ENCODE measurements at places on chromosomes 12 and 14.

DNA sequence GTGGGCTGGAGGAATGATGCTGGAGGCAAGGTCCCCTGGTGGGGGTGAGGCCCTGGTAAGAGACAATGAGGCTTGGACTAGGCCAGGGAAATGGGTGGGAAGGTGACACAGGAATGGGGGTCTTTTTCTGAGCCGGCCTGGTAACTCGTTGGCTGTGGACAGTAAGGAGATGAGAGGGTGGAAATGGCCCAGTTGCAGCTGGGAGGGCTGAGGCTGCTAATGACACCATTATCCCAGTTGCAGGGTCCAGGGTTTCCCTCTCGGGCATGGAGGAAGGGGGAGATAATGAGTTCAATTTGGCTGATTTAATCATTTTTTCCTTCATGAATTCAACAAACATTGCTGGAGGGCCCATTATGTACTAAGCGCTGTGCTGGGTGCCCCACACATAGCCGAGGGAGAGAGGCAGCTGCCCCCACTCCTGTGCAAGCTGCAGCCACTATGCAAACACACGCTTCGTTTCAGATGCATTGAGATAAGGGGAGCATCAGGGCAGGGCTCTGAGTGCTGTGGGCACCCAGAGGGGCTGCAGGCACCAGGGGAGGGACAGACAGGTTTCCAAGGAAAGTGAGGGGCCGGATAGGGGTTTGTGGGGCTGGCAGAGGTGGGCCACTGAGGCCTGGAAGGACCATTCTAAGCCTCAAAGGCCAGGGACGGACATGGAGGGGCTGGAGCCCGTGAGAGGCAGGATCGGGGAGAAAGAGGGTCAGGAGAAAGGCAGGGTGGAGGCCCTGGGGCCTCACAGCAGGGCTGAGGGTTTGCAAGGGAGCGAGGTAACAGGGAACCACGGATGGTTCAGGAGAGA is 43.2 kb upstream of the MEG3 start:
- no peak for DNase-seq

- no peak for DNase-seq
Measured at GRCh38 chr14:104362761-104363605, 216.6 kb upstream of the C14orf180 start.

DNA sequence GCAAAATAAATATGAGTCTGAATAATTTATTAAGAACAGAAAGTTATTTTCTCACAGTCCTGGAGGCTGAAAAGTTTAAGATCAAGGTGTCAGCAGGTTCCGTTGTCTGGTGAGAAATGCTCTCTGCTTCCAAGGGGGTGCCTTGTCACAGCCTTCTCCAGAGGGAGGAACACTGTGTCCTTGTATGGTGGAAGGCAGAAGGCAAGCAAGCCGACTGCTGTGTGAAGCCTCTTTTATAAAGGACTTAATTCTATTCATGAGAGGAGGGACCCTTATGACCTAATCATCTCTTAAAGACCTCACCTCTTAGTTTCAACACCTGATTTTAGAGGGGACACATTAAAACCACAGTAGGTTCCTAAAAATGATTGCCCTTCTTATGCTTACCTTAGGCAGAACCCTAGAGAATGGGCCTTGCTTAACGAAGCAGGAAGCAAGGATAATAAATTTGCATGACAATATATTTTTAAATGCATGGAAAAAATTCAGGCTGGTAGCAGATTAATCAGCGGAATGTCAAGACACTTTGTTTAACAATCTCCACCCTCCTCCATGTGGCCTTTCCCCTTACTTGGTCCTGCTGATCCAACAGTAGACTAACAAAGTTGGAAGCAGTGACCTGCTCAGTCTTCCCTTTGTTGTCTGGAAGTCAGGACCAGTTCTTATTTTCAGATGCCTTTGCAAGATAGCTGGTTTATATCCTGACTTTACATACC is 154.9 kb downstream of the DYRK2 start:
- DNase-seq, result no peak

- DNase-seq, result no peak
Measured at GRCh38 chr12:19208456-19208855, 78.9 kb downstream of the PLEKHA5 start.

DNA sequence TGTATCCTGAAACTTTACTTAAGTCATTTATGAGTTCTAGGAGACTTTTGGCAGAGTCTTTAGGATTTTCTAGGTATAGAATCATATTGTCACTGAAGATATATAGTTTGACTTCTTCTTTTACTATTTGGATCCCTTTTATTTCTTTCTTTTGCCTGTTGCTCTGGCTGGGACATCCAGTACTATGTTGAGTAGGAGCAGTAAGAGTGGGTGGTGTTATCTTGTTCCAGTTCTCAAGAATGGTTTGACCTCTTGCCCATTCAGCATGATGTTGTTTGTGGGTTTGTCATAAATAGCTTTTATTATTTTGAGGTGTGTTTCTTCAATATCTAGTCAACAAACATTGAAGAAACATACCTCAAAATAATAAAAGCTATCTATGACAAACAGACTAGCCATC is 35.0 kb downstream of the LIN7A start:
- DNase-seq, result no peak

DNA sequence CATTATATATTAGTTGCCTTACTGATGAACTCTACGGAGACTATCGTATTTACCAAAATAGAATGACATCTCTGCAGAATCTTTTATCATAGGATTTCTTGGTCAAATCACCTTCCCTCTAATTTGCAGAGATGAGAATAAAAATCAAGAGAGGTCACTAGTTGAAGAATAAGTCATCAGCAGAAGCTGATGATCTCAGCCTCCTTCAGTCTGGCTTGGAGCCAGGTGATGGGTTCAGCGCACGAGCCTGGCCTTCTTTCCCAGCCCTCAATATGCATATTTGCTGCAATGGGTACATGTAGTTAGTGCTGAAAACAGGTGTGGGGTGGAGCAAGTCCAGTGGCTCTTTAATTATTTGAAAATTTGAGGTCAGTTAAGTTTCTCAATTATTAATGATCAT is 19.2 kb upstream of the EMP1 start:
- no peak for DNase-seq

- DNase-seq, result peak; percentile 73
Measured at GRCh38 chr12:38904537-38905479, 583 bp downstream of the CPNE8 start.

GRCh38 chr12:22437031-22437806 is 102.7 kb upstream of the ST8SIA1 start:
- DNase-seq, result no peak

GRCh38 chr12:47912556-47912955 is 7.8 kb upstream of the VDR start:
- no peak for DNase-seq

DNA sequence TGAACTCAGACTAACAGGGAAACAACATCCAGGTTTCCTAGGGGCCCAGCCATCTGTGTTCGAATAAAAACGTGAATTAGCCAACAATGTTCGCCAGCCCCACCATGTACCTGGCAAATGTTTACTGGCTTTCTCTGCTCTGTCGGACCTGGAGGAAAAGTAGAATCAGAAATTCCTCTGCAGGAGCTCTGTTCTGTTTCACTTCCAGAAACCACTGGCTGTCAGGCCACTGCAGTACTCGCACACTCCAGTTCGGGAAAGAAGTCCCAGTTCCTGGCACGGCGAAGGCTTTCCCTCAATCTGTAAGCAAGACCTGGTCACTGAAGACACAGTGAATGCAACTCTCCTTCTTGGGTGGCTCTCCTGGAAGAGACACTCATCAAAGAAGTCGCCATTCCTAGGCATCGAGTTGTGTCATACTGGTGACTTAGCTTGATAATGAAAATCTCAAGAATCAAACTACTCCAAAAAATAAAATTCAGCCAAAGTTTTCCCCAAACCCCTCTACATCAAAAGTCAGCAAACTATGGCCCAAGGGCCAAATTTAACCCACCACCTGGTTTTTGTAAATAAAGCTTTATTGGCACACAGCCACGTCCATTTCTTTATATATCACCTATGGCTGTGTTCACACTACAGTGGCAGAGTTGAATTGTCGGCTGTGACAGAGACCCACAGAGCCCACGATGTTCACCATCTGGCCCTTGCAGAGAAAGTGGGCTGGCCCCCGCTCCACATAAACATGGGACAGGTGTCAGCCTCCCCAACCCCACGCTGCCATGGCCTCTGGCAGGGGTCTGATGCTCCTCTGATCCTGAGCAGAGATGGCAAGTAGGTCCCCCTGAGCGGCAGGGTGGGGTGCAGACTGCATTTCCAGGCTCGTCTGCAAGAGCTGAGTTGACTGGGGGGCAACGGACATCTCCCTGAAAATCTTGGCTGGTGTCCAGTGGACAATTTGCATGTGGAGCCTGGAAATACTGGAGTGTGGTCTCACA is 189.2 kb upstream of the DIO3 start:
- DNase-seq, result no peak

DNA sequence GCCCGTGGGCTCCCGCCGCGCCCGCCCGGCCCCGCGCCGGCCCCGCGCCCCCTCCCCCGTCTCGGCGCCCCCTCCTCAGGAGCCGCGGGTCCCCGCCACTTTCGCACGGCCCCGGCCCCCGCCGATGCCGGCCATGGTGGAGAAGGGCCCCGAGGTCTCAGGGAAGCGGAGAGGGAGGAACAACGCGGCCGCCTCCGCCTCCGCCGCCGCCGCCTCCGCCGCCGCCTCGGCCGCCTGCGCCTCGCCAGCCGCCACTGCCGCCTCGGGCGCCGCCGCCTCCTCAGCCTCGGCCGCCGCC is 263 bp downstream of the RCOR1 start:
- no peak for DNase-seq

DNA sequence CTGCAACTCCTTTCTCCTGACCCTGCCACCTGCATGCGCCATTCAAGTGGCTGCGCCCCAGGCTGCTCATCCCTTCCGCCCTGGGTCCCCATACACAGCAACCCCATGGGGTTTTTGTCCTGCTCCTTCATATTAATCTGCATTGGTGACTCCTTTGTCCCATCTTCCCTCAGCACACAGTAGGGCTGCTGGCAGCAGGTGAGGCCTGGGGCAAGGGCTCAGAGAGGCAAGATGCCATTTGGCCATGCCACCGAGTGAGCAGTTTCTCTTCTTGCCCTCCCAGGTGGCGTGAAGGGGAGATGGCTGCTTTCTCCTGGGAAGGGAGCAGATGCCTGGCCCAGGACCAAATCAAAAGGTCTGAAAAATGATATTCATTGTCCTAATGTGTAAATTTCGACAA is 9.1 kb downstream of the RTL1 start:
- DNase-seq, result no peak

DNA sequence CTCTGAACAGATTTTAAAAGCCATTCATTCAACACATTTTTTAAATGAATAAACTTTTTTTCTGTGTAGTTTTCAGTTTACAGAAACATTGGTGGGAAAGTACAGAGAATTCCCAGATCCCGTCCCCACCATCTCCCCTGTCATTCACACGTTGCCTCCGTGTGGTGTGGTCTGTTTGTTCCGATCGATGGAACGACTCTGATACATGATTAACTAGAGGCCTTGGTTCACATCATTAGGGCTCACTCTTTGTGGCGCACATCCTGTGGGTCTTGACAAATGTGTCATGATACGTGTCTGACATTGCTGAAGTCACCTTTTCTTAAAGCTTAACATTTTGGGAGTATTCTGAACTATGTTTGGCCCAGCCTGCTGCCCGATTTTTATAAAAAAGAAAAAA is 18.5 kb downstream of the MEG3 start:
- DNase-seq, result no peak

DNA sequence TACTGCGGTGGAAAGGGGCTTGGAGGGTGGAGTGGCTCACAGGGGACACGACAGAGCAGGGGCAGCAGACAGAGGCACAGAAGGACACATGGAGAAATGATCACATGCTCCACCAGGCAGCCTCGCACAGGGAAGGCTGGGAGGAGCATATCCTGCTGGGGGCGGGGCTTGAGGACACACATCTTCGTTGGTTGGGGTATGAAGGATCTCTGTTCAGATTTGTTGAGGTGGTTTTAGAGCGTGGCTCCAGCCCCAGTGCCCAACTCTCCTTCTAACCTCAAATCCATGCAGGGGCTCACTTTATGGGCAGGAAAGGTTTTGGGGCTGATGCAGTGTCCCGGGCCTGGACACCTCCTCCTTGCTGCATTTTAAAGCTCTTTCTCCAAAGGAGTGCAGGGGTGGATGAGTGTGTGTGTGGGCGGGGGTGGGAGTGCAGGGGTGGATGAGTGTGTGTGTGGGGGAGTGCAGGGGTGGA is 733 bp upstream of the P3H3 start:
- DNase-seq, result peak; percentile 39

DNA sequence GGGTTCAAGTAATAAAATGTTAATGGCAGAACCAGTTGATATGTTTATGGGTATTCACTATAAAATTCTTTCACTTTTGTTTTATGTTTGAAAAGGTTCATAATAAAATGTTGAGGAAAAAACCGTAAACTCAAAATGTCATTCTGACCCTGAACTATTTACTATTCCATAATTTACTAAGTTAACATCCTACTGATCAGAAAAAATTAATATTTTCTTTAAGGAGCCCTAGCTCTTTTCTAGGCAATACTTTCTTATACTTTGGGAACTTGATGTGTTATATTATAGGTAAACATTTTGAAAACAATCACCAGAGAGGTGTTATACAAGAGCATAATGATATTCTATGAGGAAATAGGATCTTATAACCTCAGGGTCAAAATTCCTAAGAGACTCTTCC is 334.6 kb downstream of the ZFP36L1 start:
- DNase-seq, result no peak

DNA sequence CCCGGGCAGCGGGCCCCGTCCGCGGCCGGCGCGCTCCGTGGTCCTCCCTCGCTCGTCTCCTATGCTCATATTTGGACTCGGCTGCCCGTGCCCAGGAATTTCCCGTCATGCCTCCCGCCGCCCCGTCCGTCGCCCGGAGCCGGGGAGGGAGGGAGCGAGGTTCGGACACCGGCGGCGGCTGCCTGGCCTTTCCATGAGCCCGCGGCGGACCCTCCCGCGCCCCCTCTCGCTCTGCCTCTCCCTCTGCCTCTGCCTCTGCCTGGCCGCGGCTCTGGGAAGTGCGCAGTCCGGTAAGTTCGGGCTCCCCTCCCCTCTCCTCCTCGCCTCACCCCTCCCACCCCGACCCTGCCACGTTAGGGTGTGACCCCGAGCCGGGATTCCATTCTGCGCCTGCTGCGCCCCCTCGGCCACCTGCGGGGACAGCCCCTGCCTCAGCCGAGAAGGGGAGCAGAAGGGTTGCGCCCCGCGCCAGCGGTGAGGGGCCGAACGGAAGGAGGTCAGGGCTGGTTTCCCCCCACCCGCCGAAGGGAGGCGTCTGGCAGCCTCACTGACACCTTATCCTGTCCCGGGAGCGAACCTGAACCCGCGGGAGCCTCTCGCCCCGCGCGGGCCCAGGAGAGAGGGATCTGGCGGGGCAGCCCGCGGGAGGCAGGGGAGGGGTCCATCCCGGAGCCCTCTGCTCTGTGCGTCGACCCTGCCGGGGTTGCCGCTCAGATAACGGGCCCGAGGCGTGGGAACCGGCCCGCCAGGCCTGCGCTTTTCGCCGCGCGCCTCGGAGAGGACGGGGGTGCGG is at the start of gene MSRB3:
Gene MSRB3, plus strand, starts transcription at position 108 of the 793 bp plus-strand sequence. CDS start 29,897 bp downstream, outside the sequence.
- DNase-seq, result no peak

DNA sequence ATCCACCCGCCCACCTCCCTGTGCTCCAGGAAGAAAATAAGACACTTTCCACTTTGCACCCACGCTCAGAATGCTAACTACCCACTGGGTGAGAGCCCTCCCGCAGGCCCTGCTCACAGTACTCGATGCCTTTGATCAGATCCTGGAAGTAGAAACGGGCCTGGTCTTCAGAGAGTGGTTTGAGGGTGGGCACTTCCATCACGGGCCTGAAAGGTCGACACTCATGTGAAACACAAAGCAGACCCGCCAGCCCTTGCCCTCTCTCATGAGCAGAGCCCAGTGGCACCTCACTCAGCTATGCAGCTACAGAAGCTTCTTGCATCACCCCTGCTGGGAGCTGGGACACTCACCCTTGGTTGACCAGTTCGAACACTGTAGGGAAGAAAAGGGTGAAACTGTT is 41.1 kb downstream of the CAMKK2 start:
- no peak for DNase-seq

All from CD4-positive, alpha-beta T cell treated with Interleukin-21 for 1 hour (primary cell).